ENCODE measurements at places on chromosomes 1 and 21.

- no peak for DNase-seq
Observed at GRCh38 chr1:95259245-95259644, 25.2 kb downstream of the RWDD3 start.

DNA sequence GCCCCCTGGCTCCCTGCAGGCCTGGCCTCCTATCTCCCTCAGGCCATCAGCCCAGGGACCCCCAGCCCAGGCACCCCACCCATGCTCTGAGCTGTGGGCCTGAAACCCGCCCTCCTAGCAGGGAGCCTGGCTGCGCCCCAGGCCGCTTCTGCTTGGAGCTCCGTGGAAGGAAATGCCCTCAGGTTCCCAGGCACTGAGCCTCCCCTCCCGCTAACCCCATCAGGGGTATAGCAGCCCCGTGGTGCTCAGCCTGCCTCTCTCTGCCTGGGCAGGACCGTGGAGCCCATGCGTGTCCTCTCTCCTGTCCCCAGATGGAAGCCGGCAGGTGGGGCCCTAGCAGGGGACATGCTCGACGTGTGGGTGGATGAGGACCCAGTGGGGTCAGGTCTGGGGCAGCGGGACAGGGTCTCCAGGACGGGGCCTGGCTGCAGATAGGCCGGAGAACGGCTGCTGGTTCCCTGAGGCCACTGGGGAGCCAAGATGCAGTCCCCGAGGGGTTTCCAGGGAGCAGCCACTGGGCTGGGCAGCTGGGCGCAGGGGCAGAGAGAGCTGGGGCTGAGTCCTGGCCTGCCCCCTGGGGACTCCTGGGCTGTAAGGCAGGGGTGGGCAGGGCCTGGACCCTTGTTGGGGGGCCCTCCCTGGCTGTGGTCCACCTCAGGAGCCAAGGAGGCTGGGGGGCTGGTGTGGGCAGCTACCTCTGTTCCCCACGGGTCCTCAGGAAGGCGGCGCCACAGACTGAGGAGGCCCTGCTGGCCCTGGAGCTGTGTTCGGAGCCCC lies 75.5 kb downstream of the MORN1 start:
- DNase-seq = no peak

DNA sequence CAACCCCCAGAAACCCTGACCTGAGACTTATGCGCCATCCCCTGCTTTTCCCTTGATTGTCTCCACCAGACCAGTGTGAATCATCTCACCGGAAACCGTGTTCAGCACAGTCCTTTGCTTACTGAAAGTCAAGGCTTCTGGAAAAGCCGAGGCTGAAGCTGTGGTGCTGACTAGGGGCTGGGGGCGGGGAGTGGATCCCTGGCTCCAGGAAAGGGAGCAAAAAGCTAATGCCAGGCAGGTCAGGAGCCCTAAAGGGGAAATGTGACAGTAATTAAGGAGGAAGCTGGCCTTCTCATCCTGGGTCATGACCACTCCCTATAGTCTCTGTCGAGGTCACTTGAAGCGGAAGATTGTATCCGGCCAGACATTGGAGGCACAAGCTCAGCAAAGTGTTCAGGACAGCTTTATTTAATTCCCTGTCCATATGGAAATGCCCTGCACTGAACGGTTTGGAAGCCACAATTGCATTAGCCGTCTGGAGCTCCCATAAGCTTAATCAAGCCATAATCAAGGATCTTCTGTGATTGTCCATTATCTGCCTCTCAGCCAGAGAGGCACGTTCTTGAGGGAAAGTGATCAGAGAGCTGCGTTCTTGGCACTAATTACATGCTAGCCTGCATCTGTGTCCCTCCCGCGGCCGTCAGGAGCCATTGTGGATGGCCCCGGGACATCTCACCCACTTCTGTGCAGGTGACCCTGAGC lies 403.6 kb downstream of the RRAGC start:
- DNase-seq = no peak

- no peak for DNase-seq
Observed at GRCh38 chr1:178283409-178283808, 189.5 kb downstream of the RASAL2 start.
